Stimulated activated CD8-positive, alpha-beta memory T cell treated with anti-CD3 and anti-CD28 coated beads, Interleukin-7, amount 100 ng/mL, for 24 hours (primary cell): ENCODE measurements at places on chromosomes 6 and 20.
A peak's percentile ranks its signal among the peaks of the same experiment; 100 is the strongest.

GRCh38 chr20:44448753-44449546 is 26.7 kb upstream of the TTPAL start:
- DNase-seq = no peak

GRCh38 chr20:18645851-18646250 is 58.0 kb downstream of the DTD1 start:
- DNase-seq = no peak

GRCh38 chr6:84344005-84344404 is 116.6 kb upstream of the CEP162 start:
- no peak for DNase-seq

DNA sequence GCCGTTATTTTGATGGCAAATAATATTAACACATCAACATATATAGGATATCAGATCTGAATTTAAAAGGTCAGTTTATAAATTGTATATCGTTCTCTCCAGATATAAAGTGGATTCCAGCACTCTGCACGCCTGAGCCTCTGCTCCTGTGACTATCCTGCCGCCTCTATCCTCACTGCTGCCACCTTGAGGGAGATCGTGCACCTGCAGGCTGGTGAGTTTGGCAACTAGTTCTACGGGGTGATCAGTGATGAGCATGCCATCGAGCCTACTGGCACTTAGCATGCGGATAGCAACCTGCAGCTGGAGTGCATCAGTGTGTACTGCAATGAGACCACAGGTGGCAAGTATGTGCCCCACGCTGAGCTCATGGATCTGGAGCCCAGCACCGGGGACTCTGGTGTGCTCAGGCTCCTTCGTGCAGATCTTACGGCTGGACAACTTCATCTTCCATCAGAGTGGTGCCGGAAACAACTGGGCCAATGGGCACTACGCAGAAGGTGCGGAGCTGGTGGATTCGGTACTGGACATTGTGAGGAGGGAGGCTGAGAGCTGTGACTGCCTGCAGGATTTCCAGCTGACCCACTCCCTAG is 84.9 kb downstream of the FBXO5 start:
- DNase-seq = peak; percentile 55

- DNase-seq = no peak
Measured at GRCh38 chr20:680638-681187, 5.1 kb upstream of the SCRT2 start.

DNA sequence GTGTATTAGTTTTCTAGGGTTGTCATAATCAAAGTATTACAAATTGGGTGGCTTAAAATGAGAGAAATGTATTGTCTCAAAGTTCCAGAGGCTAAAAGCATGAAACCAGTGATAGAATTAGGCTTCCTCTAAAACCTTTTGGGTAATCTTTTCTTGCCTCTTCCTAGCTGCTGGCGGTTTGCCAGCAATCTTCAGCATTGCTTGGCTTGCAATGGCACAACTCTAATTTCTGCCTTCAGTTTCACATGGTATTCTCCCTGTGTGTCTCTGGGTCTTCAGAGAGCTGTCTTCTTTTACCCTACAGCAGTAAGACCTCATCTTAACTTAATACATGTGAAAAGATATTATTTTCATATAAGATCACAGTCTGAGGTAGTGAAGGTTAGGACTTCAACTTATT is 479.1 kb upstream of the GJE1 start:
- no peak for DNase-seq

DNA sequence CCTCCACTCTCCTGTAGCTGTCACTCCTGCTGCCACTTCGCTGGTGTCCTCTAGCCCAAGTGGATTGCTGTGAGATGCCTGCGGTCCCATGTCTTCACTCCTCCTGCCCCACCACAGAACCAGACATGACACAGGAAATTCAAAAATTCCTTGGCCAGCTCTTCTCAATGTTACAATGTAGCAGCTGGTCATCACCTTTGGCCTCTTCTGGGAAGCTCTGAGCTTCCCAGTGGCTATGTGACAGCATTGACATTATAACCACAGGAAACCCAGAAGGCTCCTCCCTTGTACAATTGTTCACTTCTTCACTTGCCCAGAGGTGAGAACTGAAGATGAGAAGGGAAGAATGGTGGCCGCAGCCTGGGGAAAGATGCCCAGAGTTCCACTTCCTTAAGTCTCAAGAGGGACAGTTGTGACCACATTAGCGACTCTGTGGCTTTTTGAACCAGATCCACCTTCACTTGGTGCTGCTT is 76.1 kb upstream of the NAA20 start:
- DNase-seq = no peak

GRCh38 chr6:63305277-63305676 is 14.5 kb downstream of the LGSN start:
- DNase-seq = no peak

GRCh38 chr20:53126185-53126584 is 154.0 kb downstream of the TSHZ2 start:
- DNase-seq = no peak

- no peak for DNase-seq
Measured at GRCh38 chr6:11226005-11226404, 6.5 kb downstream of the NEDD9 start.

DNA sequence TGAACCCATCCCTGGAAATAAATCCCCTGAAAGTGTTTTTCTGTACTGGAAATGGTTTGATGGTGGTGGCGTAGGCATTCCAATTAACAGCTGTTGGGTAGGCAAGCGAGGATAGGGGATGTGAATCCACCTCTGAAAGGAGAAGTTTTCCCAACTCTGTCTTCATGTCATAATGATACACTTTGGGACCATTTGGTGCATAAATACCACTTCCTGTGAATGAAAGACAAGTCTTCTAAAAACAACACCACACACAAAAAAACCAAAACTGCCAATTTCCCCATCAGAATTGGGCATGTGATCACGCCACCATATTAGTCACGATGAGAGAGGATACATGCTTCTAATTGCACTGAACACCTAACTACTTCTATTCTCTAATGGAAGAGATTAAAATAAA is 6.4 kb downstream of the VNN2 start:
- DNase-seq = no peak

- no peak for DNase-seq
Measured at GRCh38 chr6:90610301-90610750, 23.5 kb upstream of the MAP3K7 start.

- no peak for DNase-seq
Measured at GRCh38 chr20:36490191-36490590, 51.1 kb upstream of the MYL9 start.

- no peak for DNase-seq
Measured at GRCh38 chr6:79138146-79138545, 60.1 kb upstream of the PHIP start.

DNA sequence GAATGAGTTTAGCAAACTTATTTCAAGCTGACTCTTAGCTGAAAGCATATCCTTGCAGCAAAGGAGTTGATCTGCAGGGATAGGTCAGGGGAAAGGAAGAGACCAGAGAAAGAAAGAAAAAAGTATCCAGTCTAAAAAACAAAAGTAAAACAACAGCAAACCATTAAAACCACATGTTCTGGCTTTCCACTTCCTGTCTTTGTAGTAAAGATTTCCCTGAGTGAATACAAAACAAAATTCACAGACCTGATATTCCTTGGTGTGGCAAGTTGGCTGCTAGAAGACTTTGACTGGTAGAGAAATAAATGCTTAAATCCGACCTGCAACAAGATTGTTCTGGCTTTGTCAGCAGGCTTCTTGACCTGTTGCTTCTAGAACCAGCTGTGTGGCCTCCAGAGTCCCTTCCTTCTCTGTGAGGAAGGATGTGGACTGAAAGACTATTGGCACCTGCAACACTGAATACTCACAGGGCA is 23.4 kb upstream of the MCM3 start:
- no peak for DNase-seq

- DNase-seq = no peak
Measured at GRCh38 chr6:34953061-34954025, 64.3 kb downstream of the ANKS1A start.

DNA sequence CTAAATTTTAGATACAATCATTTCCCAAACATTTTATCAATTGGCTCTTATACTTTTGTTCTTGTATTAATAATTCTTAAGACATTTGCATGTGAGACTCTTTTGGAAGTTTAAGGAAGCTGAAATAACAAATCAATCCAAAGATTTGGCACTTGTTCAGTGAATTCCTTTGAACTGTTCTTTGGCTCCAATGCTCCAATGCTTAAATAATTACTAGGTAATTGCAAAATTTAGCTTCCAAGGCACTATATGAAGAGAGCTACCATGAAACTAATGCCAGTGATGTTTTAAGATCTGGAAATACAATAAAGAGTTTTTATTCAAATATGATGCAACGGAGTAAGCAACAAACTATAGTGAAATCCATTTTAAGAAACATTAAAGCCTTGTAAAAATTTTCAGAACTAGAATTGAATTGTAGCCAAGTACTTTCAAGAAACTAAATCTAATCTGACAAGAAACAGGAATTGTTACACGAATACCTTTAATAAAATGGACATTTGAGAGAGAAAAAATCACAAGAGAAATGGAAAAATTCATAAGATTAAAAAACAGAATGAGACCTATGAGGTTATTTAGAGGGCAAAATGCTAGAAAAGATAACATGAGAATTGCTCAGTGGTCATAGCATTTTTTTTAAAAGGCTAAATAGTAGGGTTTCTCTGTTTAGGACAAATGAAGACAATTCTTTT is 43.6 kb upstream of the SMLR1 start:
- no peak for DNase-seq

- DNase-seq = no peak
Measured at GRCh38 chr6:14180609-14181008, 63.0 kb downstream of the CD83 start.

- no peak for DNase-seq
Measured at GRCh38 chr20:19758133-19758500, at the start of gene RIN2. RIN2 (plus strand) TSS chr20:19758258; CDS start chr20:19889602, 131,344 bp downstream.

DNA sequence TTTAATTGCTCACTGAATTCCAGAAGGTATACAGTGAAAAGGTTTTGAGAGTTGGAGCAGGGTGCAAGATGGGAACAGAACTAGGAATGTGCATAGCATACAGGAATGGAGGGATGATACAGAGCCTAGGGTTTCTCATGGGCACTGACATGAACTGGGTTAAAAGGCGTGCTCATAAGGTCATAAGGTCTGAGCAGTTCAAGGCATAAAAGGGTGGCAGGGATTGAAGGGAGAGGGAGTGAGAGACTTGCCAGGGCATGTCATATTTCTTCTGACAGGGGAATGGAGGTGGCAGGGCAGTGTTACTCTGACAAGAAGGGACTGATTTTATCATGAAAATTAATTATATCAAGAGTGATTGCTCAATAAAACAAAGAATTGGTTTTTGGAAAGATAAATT is 4.7 kb downstream of the MLIP start:
- no peak for DNase-seq

GRCh38 chr20:19850198-19850533 is 92.1 kb downstream of the RIN2 start:
- no peak for DNase-seq

DNA sequence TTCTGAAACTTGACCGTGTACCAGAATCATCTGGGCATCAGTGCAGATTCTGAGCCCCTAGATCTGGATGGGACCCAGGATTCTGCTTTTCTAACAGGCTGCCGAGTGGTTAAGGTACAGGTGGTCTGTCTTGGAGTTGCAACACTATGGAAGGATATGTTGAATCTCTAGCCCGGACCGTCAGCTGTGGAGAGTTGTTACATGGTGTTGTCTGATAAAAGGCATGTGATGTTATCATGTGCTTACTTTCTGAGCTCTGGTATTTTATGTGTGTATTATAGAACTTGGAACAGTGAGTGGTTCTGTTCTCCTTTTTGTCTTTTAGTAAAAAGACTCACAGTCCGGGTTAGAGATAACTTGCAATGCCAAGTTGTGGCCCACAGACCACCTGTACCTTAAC is 123.0 kb downstream of the JARID2 start:
- DNase-seq = no peak

GRCh38 chr6:16334671-16335070 is 96.3 kb downstream of the GMPR start:
- no peak for DNase-seq

DNA sequence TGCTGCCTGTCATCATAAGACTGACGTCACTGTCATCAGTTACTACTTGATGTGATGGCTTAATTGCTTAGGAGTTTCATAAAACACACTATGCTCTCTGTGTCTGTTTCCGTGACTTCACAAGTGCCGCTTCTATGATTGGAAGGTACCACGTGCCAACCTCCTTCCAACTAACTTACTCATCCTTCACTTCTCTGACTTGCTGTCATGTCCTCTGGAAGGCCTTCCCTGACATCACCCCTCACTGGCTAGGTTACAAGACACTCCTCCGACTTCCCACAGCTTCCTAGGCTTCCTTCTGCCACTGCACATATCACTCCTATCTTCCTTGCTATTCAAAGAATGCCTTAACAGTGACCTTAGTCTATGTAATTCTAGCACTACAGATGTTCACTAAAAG is 20.4 kb downstream of the SERINC3 start:
- DNase-seq = no peak

GRCh38 chr6:85576476-85576875 is 17.2 kb downstream of the SNX14 start:
- no peak for DNase-seq

- no peak for DNase-seq
Measured at GRCh38 chr6:33695451-33695887, 16.0 kb downstream of the UQCC2 start.

- no peak for DNase-seq
Measured at GRCh38 chr6:143149771-143150170, 89.1 kb downstream of the AIG1 start.

DNA sequence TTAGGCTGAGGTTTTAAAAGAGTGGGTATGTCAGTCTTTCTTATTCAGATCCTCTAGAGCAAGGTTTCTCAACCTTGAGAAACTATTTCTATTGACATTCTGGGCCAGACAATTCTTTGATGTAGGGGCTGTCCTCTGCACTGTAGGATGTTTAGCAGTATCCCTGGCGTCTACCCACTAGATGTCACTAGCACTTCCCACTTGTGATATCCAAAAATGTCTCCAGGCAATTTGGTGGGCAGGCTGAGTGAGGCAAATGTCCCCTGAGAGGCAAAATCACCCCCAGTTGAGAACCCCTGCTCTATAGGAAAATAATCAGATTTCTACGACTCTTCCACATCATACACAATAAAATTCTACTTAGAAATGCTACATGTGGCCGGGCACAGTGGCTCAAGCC is 7.7 kb upstream of the ZKSCAN8 start:
- DNase-seq = no peak

DNA sequence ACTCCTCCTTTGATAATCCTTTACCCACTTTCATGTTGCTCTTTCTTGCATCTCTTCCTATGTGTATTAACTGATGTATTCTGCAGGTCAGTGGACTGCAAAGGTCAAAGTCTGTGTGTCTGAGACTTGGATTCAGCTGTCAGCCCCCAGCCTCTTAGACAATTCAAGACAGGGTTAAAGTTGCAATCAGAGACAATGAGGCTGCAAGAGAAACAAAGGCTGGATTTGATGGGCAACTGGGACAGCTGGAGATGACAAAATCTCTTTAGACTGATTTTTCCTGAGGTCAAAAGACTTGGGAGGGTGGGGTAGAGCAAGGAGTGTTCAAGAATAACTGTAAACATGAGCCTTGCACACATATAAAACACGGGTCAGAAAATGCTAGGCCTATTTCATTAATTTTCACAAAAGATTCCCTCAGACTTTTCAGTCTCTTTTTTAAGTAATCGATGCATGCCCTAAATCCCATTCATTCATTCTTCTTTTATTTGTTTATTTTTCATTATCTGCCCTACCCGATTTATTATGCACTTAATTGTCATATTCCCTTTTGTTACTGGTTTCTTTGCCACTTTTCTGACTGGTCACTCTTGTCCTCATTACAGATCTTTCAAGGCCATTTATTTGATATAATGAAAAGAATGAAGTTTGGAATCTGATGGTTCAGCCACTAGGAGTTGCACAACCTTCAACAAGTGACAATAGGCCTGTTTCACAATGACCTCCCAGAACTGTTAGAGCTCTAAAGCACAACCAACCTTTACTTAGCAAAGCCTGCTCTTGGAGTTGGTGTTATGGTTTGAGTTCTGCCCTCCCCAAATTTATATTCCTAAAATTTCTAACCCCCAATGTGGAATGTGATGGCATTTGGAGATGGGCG is 33.8 kb upstream of the AKAP12 start:
- no peak for DNase-seq
